Activated T-helper 2 cell treated with anti-CD3 and anti-CD28 coated beads, Interferon-gamma antibody, Interleukin-2, Interleukin-4, amounts not matched to agents 10 μg/mL and 5 μg/mL and 100 μg/mL, durations not matched to agents 14 hours and 24 hours and 36 hours (primary cell): ENCODE measurements at places on chromosomes 3 and 15. TPM values are rescaled to one million over a fixed set of nuclear protein-coding genes. Genes with fewer than 3 reads are reported as not detected.

Gene PLSCR5
- not detected in 2 replicates for total RNA-seq

Gene CLDN18
- not detected in 2 replicates for total RNA-seq

Gene CCR8
- total RNA-seq: 11.3 and 12.2 TPM in 2 replicates

Gene ALG1L2
- total RNA-seq: not detected in 2 replicates

Gene ESYT3
- 0.09 and 0.32 TPM in 2 replicates for total RNA-seq

Gene GABRA5
- not detected in 2 replicates for total RNA-seq

Gene FOXL2NB
- total RNA-seq: not detected in 2 replicates

Gene CELF6
- total RNA-seq: 0.16 and 0.30 TPM in 2 replicates

Gene FEM1B
- 45.1 and 50.4 TPM in 2 replicates for total RNA-seq

Gene AADACL2
- not detected in 2 replicates for total RNA-seq

Gene GOLGA8T
- not detected in 2 replicates for total RNA-seq

Gene IL5RA
- total RNA-seq: 0.18 TPM in 1 of 2 replicates, not detected in the other

Gene C2CD4A
- total RNA-seq: not detected in 2 replicates

Gene SERPINI2
- total RNA-seq: not detected in 2 replicates

Gene NR1I2
- 0.11 TPM in 2 replicates for total RNA-seq

Gene NKIRAS1
- total RNA-seq: 2.3 TPM in 2 replicates

Gene KLHL6
- 29.5 and 29.7 TPM in 2 replicates for total RNA-seq

Gene SAMD7
- total RNA-seq: not detected in 2 replicates

Gene ALDH1A3
- not detected in 2 replicates for total RNA-seq

Gene GP5
- 0.23 and 0.28 TPM in 2 replicates for total RNA-seq

Gene GOLGA6L7
- not detected in 2 replicates for total RNA-seq
